ENCODE measurements at places on chromosomes 11 and 22.
A peak's percentile ranks its signal among the peaks of the same experiment; 100 is the strongest.

- no peak for DNase-seq
Measured at GRCh38 chr11:68784653-68785052, 33.3 kb upstream of the TESMIN start.

DNA sequence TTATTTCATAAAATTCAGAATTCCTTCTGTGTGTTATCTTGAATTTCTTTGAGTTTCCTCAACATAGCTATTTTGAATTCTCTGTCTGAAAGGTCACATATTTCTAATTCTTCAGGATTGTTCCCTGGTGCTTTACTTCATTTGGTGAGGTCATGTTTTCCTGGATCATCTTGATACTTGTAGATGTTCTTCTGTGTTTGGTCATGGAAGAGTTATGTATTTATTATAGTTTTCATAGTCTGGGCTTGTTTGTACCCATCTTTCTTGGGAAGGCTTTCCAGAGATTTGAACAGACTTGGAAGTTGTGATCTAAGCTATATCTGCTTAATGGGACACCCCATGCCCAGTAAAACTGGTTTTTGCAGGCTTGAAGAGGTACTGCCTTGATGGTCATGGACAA is 149.6 kb downstream of the METTL15 start:
- DNase-seq: no peak

- no peak for DNase-seq
Measured at GRCh38 chr22:37146051-37146385, 3.7 kb downstream of the IL2RB start.

DNA sequence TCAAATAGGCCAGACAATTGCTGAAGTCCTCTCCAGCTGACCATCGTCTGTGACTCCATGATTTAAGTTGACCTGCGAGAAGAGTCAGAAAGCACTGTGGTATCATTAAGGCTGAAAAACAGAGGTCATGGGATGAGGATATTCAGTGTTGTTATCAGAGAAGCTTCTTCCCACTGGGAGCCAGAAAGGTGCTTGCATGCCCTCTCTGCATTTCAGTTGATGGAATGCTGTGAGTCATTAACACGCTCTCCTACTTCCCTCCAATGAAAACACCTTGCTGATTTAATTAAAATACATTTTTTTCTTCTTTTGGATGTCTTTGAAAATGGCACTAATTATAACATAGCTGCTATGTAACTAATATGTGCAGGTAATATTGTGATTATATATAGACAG is 667.0 kb downstream of the NTM start:
- DNase-seq: no peak

- DNase-seq: peak; percentile 91
Measured at GRCh38 chr11:92224407-92225124, at the start of gene FAT3. FAT3 (plus strand) TSS chr11:92224818; CDS start chr11:92352113, 127,295 bp downstream.

DNA sequence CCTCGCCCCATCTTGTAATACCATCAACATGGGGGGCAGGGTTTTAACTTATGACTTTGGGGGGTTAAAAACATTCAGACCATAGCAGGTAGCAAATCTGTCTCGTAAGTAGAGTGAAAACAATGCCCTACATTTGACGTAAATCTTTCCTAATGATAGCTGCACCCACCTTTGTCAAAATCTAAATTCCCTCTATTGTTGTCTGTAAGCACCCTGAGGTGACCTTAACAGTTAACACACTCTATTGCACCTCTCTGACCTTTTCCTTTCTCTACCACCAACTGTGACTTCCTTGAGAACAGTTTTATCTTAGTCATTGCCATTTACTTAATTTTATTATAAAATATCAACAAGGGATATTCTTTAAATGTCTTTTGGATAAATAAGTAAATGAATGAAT is 1024.9 kb upstream of the CNTN5 start:
- DNase-seq: peak; percentile 18

- no peak for DNase-seq
Measured at GRCh38 chr11:35303596-35304385, 115.6 kb downstream of the SLC1A2 start.

All from neural progenitor cell (in vitro differentiated cells).